ENCODE measurements at places on chromosomes 16 and 17. TPM values are rescaled to one million over a fixed set of nuclear protein-coding genes. Genes with fewer than 3 reads are reported as not detected.

The GID4 gene
- 12.6 TPM for polyA plus RNA-seq

The UBE2Z gene
- 112 TPM for polyA plus RNA-seq

The HAS3 gene
- 4.8 TPM for polyA plus RNA-seq

The TMC6 gene
- 29.1 TPM for polyA plus RNA-seq

The CA4 gene
- 51.4 TPM for polyA plus RNA-seq

The TUBB3 gene
- 13.9 TPM for polyA plus RNA-seq

The LGALS3BP gene
- polyA plus RNA-seq, result 160 TPM

The FBXO39 gene
- polyA plus RNA-seq, result not detected

The CCDC78 gene
- polyA plus RNA-seq, result 4.8 TPM

The FBXW10 gene
- polyA plus RNA-seq, result 1.6 TPM

The TP53TG3C gene
- not detected for polyA plus RNA-seq

The DHRS7C gene
- not detected for polyA plus RNA-seq

The KRTAP2-2 gene
- not detected for polyA plus RNA-seq

The RAPGEFL1 gene
- 12.8 TPM for polyA plus RNA-seq
